ENCODE measurements at places on chromosomes 11 and 22.

DNA sequence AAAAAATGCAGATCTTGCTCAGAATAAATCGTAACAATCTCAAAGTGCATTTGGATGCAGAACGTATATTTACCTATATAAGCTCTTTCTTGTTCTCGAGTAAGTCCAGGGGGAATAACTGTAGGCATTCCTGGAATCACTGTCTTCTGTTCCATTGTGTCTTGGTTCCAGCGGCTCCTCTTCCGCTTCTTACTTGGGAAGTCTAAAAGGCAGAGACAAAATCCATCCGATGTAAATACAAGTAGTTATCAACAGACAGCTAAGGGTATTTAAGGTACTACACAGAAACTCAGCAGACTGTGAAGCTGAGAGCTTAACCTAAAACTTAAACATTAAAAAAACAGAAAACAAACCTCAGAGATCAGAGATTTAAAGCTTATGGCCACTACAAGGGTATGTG lies 1.9 kb downstream of the SF1 start:
- no peak for DNase-seq

- no peak for DNase-seq
Observed at GRCh38 chr11:7603031-7603781, 70.1 kb downstream of the CYB5R2 start.

- no peak for DNase-seq
Observed at GRCh38 chr22:20260071-20260765, 7.9 kb downstream of the RTN4R start.

GRCh38 chr11:14766585-14766984 lies 123.0 kb downstream of the PDE3B start:
- no peak for DNase-seq

DNA sequence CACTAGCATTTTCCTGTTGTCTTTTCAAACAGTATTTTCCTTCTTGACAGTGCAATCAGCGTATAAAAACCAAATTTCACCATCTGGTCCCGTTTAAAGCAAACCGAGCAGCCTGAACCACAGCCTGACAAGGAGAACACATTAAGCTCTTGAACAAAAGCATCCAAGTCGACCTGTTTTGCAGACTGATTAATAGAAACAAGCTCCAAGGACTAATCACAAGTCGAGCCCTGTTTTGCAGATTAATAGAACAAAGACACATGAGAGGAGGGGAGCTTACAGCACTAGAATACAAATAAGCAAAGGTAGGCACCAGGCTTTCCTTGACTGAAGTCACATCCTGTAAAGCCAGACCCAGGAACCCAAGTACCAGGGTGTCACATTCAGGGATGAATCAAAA lies 104.8 kb downstream of the MPPED2 start:
- DNase-seq = no peak

GRCh38 chr11:287821-288477 lies 977 bp upstream of the PGGHG start:
- DNase-seq = peak; percentile 64

DNA sequence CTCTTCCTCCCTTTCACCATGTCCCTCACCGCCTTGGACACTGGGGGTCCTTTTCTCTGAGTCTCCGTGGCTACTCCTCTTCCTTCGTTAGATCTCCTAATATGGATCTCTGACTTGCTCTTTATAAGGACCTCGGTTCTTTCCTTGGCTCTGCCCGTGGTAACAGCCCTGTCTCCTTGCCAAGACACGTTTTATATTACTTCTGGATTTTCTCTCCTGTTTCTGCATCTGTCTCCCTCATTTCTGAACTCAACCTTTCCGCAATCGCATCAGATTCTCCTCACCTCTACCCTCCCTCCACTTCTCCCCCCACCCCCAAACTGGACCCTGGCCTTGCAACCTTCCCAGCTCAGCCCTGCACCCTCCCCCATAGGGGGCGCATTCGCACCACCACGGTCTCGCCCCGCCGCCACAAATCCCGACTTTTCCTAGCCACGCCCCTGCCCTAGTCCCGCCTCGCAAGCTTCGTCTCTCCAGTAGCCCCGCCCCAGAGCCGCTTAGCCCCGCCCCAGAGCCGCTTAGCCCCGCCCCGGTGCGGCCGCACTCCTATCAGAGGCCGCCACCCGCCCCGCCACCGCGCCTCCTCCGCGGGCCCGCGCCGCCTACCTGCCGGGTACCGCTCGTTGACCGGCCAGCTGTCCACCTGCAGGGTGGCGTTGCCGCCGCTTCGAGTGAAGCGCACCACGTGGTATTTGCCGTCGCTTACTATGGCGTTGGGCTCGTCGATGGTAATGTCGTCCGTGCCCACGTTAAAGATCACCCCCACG lies 39.0 kb downstream of the SLC22A12 start:
- DNase-seq = no peak

GRCh38 chr11:68120273-68121066 lies 718 bp downstream of the CHKA start:
- peak; percentile 74 for DNase-seq

- no peak for DNase-seq
Observed at GRCh38 chr11:106426696-106427095, 349.2 kb downstream of the AASDHPPT start.

GRCh38 chr11:8356721-8357504 lies 93.2 kb upstream of the LMO1 start:
- DNase-seq = no peak

DNA sequence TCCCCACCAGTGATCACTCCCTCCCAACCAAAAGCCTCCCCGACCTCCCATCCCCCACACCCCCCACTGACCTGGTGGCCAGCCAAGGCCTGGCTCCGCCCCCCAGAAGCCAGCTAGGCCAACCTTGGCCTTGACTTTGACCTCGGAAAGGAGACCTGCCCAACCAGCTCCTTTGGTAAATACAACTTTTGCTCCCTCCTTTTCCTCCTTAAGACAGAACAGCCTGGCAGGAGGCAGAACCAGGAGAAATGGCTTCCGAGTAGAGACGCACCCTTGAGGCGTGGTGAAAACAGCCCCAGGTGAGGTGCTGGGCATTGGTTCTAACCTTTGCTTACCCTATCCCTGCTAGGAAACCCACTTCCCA lies 27.0 kb downstream of the PLEKHA7 start:
- DNase-seq = peak; percentile 72

DNA sequence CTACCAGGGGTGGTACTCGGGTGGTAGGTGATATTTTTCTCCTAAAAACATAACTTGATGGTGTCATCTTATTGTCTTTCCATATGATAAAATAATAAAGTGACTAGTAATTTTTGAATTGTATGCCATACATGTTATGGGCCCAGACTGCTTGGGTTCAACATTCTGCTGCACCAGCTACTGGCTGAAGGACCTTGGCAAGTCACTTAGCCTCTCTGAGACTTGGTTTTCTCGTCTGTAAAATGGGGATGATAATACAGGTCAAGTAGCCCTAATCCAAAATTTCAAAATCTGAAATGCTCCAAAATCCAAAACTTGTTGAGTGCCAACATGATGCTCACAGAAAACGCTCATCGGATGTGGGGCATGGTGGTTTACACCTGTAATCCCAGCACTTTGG lies 35.6 kb upstream of the TFIP11 start:
- no peak for DNase-seq

DNA sequence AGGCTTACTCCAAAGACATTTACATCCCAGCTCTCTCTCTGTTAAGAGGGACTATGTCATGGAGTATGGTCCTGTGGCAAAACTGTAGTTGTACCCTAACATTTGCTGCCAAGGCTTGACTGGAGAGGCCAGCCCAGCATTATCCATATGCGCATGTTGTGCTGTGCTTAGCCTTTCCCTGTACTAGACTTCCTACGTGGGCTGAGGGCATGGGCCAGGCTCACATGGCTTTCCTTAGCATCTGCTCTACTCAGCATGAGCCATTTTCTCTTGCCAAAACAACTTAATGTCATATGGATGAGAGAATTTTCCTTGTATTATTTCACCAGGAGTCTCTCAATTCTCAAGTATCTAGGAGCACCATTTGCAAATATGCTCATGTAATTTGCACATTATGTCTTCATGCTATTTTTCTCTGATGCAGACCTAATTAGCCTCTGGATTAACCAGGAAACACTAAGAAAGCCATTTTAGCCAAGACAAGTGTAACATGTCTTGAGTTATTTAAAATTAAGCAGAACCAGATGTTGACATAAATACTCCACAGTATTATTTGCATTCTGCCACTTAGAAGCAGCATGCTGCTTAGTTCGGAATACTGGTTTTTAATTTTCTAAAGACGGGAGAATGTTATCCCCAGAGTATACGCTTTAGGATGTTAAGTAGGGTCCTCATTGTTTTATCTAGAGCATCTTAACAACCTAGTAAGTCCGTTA lies 71.7 kb upstream of the FAR1 start:
- DNase-seq = no peak

DNA sequence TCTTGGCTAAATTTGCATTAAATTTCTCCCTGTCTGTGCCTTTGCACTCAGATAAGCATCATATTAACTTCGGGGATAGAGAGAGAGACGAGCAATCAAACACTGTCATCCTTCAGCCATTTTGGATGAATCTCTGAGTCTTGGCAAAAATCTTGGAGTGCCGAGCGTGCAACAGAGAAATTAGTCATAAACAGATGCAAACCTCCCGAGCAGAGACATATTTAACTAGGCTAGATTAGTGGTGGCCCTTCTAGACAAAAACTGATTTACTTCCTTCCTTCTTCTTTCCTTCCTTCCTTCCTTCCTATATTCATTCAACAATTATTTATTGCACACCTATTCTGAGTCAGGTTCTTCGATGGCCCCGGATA lies 114.4 kb upstream of the BLID start:
- no peak for DNase-seq

GRCh38 chr11:70338594-70338993 lies 59.7 kb upstream of the CTTN start:
- DNase-seq = no peak

DNA sequence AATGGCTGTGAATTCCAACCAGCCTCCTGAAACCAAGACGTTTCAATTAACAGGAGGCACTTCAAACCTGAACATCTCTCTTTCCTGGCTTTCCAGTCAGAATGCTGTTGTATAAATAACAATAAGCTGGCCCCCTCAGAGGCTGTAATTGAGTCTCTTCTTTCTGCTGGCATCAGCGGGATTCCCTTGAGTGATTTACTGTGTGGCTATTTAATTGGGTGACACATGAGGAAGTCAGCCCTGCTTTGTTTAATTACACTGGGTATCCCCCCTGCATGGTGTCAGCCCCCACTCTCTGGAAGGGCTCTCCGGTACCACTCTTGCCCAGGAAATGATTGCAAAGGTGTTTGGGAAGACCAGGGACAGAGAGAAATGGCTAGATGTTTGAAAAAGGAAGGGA lies 101.6 kb downstream of the NTM start:
- no peak for DNase-seq

DNA sequence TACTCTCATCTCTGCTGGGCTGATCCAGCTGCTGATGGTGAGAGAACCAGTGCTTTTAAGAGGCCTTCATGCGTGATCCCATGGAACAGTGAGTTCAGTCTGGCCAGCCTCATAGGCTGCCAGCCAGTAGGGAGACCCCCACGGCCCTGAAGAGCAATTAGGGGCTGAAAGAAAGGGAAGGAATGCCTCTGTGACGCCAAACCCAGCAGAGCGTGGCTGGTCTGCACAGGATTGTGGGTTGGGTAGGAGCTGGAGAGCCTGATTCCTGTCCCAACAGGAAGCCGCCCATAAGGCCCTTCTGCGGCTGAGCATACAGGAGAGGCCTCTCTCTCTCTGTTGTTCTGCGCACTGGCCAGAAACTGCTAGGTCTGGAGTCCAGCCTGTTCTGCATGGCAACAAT lies 181.5 kb upstream of the E2F8 start:
- DNase-seq = peak; percentile 61

DNA sequence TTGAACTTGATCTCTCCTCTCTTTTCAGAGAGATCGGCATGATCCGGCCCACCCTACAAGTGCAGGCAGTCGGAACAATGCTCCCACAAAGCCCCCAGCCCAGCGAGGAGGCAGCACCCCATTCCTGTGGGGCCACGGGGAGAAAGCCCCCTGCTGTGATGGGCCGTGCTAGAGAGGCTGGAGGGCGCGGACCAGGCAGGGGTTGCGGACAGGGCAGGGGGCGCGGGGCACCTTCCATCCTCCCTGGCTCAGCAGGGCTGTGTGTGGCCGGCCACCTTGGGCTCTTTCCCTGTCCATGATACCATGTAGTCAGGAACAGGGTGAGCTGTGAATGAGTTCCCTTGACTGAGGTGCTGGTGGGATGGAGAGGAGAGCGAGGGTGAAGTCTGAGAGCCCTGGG lies 379.8 kb downstream of the BRD1 start:
- DNase-seq = no peak

DNA sequence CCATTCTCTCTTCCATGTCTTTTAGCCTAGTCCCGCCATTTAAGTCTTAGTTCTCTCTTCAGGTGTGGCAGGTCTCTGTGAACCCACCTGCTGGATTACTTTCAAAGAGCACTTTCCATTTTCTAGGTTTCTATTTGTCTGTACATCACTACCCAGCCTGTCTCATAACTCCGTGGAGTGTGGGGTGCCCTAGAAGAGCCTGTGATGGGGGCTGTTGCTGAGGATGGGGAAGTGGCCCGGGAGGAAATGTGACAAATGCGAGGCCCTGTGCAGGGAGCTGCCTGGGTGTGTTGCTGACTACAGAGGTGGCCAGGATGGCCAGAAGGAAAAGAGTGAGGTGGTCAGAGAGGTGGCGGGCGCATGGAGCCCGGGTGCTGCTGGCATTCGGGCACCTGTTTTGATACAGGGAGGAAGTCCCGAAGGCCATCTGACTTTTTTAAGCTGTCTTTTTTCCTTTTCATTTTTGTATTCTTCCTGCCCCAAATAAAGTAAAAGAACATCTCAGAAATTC lies 10.7 kb downstream of the DGCR8 start:
- no peak for DNase-seq

DNA sequence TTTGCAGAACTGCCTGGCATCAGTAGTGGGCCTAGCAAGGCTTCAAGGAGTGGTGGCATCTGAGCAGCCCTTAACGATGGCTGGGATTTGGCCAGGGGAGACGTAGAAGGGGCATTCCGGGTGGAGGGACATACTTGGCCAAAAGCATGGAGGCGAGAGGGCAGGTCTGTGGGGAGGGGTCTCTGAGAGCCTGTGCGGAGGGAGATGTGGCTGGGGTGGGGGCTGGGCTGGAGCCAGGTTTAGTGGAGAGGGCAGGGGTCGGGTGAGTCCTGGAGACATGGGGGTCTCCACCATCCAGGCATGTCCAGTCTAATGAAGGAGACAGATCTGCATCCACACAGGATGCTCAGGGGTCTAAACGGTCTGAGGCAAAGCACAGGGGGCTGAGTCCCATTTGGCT lies 34.4 kb upstream of the WNT11 start:
- DNase-seq = no peak

- no peak for DNase-seq
Observed at GRCh38 chr11:18548001-18548400, 21.3 kb upstream of the TSG101 start.

DNA sequence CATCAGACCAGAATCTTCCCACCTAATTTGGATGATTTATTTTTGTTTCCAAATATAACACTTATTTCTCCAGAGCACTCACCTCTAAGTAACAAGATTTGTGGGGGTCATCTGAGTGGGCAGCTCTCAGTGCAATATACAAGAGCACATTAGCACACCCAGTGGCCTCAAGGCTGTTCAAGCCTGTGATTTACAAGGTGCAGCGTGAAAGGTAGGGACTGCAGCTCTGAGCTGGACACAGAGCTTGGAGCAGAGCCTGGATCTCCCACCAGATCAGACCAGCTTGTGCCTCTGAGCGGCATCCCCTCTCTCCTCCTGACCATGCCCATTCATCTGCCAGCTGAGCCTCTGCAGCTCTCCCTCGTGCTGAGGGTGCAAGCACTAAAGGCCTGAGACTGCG lies 323.3 kb upstream of the ZC3H12C start:
- no peak for DNase-seq

Data from sciatic nerve (tissue), 2 donors.